ENCODE measurements at places on chromosomes 6 and 20.

DNA sequence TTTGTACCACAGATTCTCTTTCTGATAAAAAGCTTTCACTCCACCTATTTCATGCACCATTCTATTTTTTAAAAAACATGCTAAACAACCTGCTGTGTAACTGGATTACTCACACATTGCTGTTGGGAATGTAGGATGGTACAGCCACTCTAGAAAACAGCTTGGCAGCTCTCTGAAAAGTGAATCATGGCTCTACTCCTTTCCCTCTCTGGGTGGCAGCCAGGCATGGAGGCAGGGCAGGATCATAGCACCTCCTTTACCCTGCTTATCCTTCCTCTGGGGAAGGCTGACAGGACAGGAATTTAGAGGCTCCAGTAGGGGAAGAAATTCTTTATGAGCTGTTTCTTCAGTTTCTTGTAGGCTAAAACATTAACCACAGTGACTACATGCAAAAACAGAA is 6.7 kb upstream of the VNN2 start:
- no peak for DNase-seq

GRCh38 chr6:119122336-119122735 is 43.9 kb upstream of the FAM184A start:
- no peak for DNase-seq

DNA sequence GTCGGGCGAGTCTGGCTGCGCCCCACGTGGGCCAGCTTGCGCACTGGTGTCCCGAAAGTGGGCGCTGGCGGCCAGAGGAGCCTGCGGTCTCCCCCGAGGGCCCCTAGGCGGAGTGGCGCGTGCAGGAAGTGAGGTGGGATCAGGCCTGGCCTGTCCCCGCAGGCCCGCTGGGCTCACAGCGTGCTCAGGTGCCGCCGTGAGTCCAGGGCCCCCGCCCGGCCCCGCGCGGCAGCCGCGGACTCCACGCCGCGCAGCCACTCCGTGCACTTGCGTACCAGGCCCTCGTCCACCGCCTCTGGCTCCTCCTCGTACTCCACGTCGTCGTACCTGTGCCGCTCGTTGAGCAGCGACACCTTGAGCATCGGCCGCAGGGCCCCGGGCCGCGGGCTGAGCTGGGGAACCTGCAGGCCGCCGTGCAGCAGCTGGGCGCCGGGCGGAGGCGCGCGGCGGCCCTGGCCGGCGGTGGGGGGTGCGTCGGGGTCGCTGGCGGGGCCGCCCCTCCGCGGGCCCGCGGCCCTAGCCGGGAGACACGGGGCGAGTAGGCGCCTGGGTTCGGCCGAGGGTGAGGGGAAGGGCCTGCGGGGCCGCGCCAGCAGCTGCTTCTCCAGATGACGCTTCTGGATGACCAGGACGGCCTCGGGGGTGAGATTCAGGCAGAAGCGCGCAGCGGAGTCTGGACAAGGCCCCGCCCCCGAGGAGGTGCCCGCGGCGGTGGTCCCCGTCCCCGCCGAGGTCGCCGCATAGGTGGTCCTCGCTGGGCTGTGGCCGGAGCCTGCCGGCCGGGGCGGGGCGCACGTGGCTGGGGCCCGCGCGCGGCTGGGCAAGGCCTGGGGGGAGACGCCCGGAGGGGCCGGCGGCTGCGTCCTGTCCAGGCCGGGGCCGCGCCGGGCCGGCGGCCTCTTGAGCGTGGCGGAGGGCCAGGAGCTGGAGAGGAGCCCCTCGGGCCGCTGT is 835 bp downstream of the PRR18 start:
- DNase-seq = no peak

DNA sequence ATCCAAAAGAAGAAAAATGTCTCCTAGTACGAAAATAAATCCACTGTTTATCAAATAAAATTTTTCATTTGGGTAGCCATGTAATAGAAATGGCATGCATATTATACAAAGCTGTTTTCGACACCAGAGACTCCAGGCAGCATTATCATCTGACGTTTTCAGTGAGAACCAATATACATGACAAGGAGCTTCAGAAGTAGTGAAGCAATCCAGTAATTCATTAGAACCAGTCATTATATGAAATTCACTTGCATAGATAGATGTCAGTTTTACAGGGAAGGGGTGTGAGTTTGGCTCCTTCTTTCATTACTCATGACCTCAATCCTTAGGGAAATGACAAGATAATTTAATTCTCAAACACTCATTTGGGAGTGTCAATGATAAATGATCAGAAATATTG is 14.7 kb downstream of the HTR1B start:
- no peak for DNase-seq

DNA sequence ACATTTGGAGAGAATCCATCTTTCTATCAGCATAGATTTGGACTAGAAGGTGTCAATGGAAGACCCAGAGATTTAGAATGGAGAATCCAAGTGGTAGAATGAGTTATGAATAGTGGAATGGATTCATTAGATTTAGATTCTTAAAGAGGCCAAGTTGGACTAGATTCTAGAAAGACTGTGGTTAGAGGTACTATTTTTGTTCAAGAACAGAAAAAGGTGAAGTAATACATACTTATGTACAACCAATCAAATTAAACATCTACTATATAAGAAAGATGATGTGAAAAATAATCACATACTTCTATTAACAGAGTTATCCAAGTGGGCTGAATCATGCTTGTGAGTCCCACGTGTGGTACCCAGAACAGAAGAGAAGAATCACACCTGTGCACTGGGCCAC is 33.8 kb upstream of the ADTRP start:
- DNase-seq = no peak

- DNase-seq = no peak
Observed at GRCh38 chr20:57480444-57481160, 44.3 kb downstream of the CTCFL start.

GRCh38 chr6:157885876-157886275 is 62.8 kb downstream of the SNX9 start:
- DNase-seq = no peak

DNA sequence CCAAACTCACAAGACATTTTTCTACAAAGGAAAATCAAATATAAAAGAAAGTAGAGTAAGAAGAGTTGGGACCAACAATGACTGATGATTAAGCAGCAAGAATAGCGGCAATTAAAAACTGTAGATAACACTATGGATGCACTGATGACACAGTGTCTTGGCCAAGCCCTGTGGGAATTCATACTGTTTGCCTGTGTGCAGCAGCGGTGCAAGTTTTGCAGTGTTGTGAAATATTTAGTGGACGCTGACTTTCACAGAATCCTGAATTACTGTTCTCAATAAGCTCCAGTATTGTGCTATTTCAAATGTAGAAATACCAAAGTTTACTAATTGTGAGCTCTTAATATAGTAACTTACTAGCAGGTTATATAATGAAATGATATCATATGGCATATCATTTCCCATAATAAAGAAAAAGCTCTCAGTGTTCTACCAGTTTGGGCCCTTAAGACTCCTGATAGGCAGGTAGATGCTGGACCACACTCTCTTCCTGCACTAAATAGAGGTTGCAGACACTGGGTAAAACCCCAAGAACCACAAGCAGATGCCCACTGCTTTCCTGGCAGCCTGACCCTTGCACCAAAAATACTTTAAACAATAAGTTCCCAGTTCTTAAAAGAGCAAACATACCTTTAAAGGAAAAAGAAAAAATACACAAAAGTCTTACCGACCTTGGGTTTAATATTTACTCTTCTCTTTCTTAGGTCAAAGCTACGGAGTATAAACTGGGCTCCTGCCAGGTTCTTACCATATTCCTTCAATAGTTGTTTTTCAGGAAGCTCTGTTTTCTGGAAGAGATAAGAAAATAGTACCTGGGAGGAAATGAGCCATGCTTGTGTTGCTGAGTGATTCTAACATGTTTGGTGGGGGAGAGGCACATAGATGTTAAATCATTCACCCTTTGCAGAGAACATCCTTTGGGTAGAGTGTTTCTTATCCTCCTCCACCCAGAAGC is 41.6 kb downstream of the ANKEF1 start:
- DNase-seq = no peak

GRCh38 chr20:52234302-52235045 is 42.9 kb upstream of the ZFP64 start:
- DNase-seq = no peak

- no peak for DNase-seq
Observed at GRCh38 chr20:31485450-31486339, 10.6 kb downstream of the REM1 start.

DNA sequence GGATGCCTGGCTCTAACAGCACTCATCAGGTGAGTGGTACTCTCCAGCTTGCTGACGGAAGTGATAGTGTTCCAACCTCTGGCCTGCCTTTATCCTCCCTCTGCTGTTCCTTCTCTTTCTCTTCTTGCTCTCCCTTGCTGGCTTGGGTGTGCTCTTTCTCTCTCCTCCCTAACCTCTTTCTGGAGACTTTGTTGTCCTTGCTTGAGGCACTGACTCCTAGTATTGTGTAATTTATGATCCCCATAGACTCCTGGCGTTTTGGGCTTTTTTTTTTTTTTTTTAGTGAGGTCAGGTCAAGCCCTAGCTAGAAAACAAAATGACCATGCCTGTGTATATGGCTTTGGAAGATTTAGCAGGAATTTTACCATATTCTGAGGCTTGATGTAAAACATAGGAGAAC is 84.7 kb upstream of the MRAP2 start:
- no peak for DNase-seq

GRCh38 chr6:7546020-7546369 is 4.5 kb downstream of the DSP start:
- DNase-seq = no peak

DNA sequence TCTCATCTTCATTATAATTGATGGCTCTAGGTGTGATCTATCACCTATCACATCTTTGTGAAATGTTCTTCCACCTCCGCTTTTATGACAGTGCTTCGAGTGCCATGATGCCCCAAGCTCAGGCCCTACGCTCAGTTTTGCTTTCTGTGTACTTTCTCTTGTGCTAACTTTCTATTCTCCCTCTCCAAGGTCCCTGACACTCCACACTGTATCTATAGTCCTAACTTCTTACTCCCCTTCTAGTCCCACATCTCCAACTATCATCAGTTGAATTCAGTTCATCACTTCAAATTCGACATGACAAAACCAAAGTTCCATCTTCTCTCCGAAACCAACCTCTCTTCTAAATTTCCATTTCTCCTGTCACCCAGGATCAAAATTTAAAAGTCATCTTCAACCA is 16.6 kb downstream of the NUDT3 start:
- no peak for DNase-seq

DNA sequence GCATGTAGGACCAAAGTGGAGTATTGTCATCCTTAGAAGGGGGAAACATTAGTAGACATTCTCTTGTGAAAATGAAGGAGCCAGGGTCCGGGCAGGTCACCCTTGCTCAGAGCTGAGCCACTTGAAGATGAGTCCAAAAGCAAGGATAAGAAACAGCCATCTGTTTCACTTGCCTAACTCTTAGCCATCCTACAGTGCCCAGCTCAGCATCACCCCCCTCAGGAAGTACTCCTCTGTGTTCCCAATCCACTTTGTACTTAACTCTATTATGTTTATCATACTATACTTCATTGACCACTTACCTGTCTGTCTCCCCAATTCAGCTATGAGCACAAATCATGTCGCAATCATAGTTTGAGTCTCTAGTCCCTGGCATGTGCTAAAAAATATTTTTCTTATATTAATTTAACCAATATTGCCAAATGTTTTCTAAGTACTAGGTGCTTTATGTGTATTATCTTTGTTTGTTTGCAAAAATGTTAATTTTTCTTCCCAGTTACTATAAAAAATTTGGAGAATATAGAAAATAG is 8.1 kb upstream of the TOX2 start:
- no peak for DNase-seq

DNA sequence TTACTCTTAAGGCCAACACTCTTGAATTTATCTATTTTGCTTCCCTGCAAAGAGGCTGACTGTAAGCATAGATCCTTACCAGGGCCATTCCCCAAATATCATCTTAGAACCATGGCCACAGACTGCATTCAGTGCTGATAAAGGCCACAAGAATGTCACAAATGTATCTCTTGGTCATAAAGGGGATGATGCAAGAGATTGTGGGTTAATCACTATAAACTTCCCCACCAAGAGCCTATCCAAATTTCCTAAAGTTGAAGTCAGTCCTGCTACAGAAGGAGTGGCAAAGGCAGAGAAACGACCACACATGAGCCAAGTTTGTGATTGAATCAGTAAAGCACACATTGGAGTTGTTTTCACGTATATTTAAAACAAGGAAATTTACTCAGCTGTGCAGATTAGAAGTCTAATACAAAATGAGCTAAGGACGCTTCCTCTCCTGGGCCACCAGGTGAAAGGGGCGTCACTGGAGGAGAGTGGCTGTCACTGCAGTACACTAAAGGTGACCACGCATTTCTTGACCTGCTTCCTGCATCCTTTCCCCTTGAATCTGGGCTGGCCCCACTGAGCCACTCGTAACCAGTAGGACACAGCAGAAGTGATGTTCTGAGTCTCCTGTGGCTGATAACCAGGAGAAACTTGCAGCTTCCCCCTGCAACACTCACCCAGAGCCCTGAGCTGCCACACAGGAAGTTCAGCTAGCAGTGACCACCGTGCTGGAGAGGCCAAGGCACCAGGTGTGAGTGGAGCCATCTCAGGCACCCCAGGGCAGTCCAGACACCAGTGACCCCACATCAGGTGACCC is 181.9 kb downstream of the SYNDIG1 start:
- no peak for DNase-seq
